ENCODE measurements at places on chromosomes 4 and X. TPM values are rescaled to one million over a fixed set of nuclear protein-coding genes. Genes with fewer than 3 reads are reported as not detected.

DNA sequence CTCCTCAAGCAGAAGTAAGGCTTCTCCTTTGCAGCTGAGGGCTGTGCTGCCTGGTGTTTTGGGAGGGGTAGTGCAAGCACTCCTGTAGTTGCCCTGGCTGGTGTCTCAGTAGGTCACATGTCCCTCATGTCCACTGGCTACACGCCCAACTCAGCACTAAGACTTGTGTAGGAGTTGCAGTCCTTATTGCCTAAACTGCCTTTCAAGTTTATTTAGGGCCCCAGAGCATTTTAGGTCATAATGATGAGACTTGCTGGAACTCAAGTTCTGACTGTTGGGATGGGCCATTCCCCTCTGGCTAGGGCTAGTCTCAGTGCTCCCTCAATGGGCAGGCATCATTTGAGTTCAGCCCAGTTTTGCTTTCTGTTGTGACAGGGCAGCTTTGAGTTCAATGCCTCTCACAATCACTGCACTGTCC, 44.1 kb downstream of the PPM1K start:
- no peak for DNase-seq

- DNase-seq = no peak
Observed at GRCh38 chr4:86835677-86836076, 13.5 kb downstream of the SLC10A6 start.

GRCh38 chr4:163693211-163693610, 198.7 kb downstream of the TMA16 start:
- DNase-seq = no peak

DNA sequence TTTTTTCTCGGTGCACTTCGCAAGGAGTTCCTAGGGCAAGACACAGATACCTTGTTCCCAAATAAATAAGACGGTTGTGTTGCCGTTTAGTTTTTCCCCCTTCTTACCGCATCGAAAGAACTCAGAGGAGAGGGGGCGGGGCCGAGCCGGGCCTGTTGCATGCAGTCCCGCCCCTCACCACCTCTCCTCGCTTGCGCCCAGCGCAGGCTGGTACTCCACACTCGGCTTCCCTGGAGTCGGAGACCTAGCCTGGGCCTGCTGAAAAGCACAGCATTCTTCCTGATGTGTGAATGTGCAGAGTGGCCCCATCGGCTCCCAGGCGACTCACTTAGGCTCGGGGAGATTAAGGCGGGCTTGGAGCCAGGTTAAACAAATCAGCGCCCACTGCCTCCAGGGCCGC, 26.1 kb upstream of the VMA21 start:
- DNase-seq = no peak

DNA sequence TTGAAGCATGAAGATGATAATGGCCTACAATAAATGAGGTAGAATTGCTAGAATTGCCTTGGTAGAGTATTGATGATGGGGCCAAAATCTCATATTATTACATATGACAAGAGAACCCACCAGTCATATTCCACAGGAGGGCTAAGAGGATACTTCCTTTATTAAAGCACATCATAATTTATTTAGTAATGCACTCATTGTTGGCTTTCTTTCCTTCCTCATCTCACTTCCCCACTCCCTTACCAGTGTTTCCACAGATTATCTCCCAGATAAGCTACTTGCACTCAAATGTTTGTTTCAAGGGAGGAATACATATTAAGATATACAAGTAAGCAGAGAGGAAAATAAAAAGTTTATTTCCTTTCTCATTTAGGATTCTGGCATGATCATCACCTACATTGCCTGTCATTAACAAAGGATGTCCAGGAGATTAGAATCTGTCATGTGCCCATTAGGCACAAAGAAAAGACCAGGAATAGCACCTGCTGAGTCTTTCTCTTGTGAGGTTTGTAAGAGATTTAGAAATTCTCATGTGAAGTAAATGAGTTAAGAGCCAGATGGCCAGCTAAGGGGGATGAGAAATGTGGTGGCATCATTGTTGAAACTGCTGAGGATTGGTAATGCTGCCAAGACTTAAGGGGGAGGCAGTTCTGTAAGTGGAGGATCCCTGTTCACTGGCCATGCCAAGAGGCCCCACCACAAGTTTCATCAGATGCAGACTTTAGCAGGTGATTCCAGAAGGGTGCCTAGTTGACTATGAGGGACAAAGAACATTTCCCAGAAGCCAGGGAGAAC, 52.4 kb upstream of the PRDM8 start:
- no peak for DNase-seq

DNA sequence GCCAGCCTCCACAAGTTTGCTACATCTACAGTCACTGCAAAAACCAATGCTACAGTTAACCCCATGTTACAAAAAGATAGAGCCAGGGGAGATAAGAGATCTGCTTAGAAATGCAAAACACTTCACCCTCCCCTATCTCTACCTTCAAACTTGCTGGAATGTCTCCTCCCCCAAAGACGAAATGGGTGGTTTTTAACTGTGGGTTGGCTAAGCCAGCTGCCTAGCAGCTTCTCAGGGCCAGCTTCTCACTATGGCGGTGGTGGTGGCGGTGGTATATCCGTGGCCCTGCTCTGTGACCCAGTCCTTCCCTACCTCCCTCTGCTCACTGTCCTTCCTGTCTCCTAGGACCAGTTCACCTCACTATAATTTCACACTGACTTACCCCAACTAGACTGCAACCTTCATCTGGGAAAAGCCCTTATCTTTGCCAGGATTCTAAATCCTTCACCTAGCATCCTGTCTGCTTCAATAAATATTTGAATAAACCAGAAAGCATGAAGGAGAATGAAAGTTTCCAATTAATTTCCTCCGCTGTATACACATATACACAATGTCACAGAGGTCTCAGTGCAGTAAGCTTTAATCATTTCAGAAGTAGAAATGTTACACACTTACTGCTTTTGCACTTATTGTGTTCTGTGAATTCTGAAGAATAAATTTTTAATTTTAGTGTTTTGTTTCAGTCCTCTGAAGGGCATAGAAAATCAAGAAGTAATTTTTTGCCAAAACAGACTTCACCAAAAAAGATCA, 46.3 kb downstream of the SH3KBP1 start:
- no peak for DNase-seq

The SCML2 gene
- total RNA-seq = 12.9 TPM

The SPANXB1 gene
- not detected for total RNA-seq

The GPRASP1 gene
- total RNA-seq = 0.94 TPM
